HFFc6 (cell line): ENCODE measurements at places on chromosomes 5 and 9. TPM values are rescaled to one million over a fixed set of nuclear protein-coding genes. Genes with fewer than 3 reads are reported as not detected.

The SLC36A3 gene
- total RNA-seq = not detected in 3 replicates

- no peak for DNase-seq
Measured at GRCh38 chr5:13350767-13351166, 593.7 kb downstream of the DNAH5 start.

- DNase-seq = no peak
Measured at GRCh38 chr9:98287384-98287783, 31.9 kb upstream of the TBC1D2 start.

The ANKRD31 gene
- total RNA-seq = 0.05 to 0.08 TPM in 2 of 3 replicates, not detected in the other

DNA sequence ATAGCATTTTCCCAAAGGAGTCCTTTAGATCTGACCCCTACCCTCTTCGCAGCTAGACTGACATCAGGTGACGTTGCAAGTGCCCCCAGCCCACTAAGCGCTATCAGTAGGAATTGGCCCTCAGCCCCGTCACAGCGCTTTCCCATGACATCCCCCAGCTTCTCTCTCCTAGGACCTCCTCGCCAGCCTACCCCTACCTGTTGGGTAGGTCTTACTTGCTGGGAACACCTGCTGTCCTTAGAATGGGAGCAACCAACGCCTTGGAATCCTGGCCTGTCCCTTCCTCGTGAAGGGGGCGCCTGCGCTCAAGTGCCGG, 584 bp upstream of the PIP5K1B start:
- DNase-seq = no peak

The DNAH5 gene
- total RNA-seq = 1.1 to 1.4 TPM (median 1.3 TPM) in 3 replicates

DNA sequence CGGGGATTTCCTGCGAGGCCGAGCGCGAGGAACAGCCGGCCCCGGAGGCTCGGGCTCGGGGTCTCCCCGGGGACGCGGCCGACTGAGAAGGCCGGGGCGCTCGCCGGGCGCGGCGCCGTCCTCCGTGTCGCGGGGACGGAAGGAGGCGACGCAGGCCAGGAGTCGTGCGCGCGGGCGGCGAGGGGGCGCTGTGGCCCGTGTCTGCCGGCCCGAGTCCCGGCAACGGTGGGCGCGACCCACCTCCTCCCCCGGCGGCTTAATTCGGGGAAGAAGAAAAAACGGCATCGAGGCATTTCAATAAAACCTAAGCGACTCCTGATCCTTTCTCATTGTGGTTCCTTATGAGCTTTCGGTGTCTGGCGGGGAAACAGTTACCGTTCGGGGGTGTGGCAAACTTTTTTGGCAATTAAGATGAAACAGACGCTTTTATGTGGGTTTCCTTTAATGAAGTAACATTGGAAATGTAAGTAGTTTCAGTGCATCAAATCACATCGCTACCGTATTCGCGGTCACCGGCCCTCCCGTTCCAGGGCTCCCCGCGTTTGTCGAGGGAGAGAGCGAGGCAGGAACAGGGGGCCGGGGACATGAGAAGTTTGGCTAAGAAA, 3.7 kb upstream of the IRX2 start:
- no peak for DNase-seq

- no peak for DNase-seq
Measured at GRCh38 chr9:124284940-124285441, 27.2 kb downstream of the NEK6 start.

- no peak for DNase-seq
Measured at GRCh38 chr5:79109527-79110492, 1.8 kb upstream of the BHMT start.

DNA sequence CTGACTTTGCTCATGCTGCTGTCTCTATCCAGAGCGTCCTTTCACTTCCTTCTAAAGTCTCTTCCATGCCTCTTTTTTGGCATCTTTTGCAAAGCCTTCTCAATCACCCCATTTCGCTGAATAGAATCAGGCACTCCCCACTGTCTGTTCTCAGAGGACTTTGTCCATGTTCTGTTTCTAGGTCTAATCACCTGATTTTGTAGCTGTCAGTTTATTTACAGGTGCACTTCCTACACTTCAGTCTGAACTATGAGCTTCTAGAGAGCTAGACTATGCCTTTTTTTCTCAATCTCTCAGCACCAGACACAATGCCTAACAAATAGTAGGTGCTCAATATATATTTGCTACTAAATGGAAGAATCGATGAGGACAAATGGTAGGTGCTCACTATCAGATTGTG, 29.9 kb downstream of the TLR4 start:
- no peak for DNase-seq
